ENCODE measurements at places on chromosomes 4 and X. TPM values are rescaled to one million over a fixed set of nuclear protein-coding genes. Genes with fewer than 3 reads are reported as not detected.

The NPY1R gene
- total RNA-seq: 6.9 TPM

The CT83 gene
- total RNA-seq: 30.5 TPM

The ADGRL3 gene
- 0.66 TPM for total RNA-seq

GRCh38 chr4:48254381-48255071 is 15.1 kb downstream of the TEC start:
- peak overlapping the region; percentile 26 for H3K27ac ChIP-seq
- peaks cover 55% of the 10 kb centered on the region for H3K4me1 ChIP-seq
- DNase-seq: no peak
- no peak overlapping the region for H3K4me3 ChIP-seq
- H3K27me3 ChIP-seq: no peaks in the 10 kb centered on the region
- H3K36me3 ChIP-seq: peaks cover 9% of the 10 kb centered on the region

GRCh38 chr4:151004222-151004621 is 10.9 kb downstream of the LRBA start:
- H3K27me3 ChIP-seq: no peaks in the 10 kb centered on the region
- DNase-seq: no peak
- H3K36me3 ChIP-seq: peaks cover 6% of the 10 kb centered on the region
- no peak overlapping the region for H3K4me3 ChIP-seq

GRCh38 chrX:119981286-119982070 is 37.9 kb upstream of the NKAP start:
- no peaks in the 10 kb centered on the region for H3K36me3 ChIP-seq
- peak; percentile 31 for DNase-seq
- no peaks in the 10 kb centered on the region for H3K27me3 ChIP-seq

All from Calu3 (cell line).